ENCODE measurements at places on chromosomes 6 and 20.

DNA sequence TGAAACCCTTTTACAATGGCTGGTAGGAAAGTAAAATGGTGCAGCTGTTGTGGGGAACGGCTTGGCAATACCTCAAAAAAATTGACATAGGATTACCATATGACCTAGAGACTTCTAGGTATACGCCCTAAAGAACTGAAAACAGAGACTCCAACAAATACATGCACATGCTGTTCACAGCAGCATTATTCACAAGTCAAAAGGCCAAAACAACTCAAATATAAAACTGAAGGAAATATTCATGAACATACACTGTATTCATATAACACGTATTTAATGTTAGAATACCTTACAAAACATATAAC is 74.6 kb downstream of the FOXA2 start:
- DNase-seq: no peak

DNA sequence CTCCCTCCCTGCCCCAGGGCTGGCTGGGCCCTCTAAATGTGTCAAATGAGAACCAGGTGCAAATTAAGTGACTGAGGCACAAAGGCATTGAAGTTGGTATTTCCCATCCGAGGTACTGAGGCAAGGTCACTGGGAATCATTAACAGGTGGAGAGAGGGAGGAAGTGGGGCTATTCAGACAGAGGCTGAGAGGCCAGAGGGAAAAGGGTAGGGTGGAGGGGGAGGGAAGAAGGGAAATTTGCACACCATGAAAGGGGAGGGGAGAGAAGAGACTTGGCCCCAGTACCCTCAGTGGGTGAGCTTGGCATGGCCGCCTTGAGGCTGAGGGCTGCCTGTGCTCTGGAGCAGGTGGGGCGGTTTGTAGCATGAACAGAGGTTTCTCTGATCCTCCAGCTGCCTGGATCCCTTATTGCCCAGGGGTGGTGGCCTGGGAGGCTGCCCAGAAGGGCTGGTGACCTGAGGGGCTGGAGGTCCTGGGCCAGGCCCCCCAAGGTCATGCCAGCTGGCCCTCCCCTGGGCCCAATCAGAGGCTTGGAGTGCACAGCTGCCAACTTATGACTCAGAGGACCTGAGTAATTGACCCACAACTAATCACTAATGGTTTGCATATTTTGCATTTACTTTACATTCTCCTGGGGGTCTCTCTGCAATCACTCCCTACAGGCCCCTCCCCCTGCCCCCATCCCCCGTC is 40.3 kb upstream of the ZFAND3 start:
- no peak for DNase-seq

GRCh38 chr6:144327081-144327480 is 41.9 kb downstream of the UTRN start:
- no peak for DNase-seq

DNA sequence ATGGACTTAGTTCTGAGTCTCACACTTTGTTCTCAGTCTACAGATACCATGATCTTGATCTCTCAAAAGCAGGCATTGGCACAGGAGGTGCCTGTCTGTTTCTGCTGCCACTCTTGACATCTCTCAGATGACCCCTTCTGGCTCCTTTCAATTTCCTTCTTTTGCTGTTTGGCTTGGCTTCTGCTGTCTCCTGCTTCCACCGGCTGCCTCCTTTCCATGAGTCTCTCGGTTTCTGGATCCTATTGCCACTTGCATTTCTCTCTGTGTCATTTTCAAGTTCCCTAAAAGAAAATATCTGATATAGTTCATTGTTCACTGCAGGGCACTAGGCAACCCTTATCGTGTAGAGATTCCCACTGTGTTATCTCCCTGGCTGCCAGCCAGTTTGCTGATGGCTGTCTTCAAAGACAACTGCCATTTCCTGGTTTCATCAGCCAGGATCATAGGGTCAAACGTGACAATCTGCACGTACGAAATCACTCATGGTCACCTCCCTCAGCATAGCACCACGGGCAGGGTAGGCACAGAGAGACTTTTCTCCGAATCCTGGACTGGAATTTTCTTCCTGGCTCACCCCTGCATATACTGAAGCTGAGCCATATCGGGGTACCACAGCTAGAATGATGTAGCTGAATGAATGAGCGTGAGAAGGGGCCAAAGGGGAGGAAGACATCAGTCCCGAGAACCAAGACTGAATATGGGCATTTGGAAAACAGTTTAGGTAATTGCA is 144.6 kb upstream of the TMEM170B start:
- no peak for DNase-seq

- DNase-seq: no peak
These were observed 168.0 kb downstream of the KIF16B start for GRCh38 chr20:16405254-16405653.

- peak; percentile 5 for DNase-seq
These were observed at the start of gene SYCP2L for GRCh38 chr6:10886691-10887502. Gene SYCP2L, plus strand, starts transcription at chr6:10887052. Its CDS starts 75 bp downstream, at chr6:10887127.

GRCh38 chr20:50191544-50192363 is 1.1 kb downstream of the CEBPB start:
- no peak for DNase-seq

GRCh38 chr20:58512808-58513552 is 2.2 kb downstream of the APCDD1L start:
- no peak for DNase-seq

DNA sequence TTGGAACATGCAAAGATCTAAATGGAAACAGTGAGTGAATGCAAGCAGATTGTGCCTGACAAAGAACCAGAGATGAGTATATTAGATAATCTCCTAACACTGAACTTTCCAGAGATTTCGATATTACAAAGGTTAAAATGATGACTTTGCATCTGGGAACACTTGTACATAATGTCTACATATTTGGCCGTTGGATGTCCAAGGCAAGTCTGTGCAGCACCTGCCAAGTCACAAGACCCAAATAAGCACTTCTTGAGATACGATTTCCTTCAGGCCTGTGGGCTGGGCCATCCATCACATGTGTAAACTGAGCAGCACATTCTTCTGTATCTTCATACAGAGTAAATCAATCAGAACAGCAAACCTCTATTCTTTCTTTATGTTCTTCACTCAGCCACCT is 32.5 kb upstream of the SMLR1 start:
- no peak for DNase-seq

GRCh38 chr6:68238097-68238601 is 396.9 kb upstream of the ADGRB3 start:
- DNase-seq: no peak

All from fibroblast of the conjunctiva (primary cell).